ENCODE measurements at places on chromosomes 11 and 22.
A peak's percentile ranks its signal among the peaks of the same experiment; 100 is the strongest.

GRCh38 chr22:30305519-30305905 is 16.2 kb upstream of the CASTOR1 start:
- no peak for DNase-seq

DNA sequence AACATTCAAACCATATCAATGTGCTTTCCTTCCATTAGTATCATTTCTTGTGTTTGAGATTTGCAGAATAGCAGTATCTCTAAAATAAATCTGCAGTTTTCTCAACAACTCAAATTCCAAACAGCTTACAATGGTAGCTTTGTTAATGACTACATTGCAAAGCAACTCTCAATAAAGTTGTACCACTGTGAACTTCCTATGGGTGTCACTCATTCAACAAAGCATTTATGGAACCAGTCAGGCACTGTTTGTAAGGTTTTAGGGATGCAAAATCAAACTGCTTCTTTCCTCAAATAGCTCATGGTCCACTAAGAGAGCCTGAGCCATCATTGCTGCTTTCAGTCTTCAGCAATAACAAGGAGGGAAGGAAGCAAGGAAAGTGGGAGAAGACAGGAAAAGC is 91.0 kb downstream of the CCDC83 start:
- DNase-seq = no peak

DNA sequence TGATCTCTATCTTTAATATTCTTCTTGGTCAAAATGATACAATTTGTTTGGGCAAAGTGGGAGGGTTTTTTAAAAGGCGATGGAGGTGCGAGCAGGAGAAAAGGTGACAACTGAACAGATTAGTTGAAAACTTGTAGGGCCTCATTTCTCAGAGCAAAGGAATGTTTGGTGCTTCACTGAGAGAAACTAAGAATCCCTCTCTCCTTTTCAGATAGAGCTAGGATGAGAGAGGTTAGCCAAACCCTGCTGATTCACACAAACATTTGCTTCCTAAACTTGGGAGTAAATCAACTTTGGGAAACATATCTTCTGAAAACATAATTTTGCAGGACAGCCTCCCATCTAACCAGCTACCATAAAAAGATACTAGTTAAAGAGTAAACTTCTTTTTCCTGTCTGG is 57.0 kb downstream of the PHF21A start:
- no peak for DNase-seq

GRCh38 chr11:114183044-114183511 is 113.1 kb upstream of the NNMT start:
- peak; percentile 37 for DNase-seq

DNA sequence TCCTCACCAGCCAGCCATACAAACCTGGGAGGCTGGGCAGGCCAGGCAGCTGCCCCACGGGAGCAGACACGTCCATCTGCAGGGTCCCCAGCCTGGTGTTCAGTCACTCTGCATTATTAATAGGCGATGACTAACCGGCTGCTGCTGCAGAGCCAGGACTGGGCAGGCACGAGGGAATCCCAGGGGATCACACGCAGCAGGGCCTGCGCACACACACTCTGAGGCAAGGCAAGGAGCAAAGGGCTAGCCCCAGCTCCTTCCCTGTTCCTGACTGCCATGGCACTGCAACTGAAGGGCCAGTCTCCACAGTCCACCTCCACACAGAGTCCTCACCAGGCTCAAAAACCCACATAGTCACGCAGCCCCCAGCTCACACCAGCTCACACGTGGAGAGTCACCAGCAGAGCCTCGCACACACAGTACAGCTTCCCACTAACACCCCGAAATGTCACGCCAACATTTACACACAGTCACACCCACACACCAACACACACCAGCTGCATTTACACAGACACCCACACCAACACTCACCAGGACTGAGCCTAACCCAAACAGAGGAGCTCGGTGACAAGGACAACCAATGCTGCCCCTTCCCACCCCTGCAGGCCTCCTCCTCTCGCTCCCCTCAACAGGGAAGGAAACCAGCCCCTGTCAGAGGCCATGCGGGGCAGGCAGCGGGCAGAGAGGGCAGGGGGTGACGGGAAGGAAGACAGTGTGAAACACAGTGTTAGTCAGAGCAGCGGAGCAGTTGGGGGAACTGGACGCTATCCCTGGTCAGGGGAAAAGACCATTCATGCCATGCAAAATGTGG is 47.3 kb downstream of the NRXN2 start:
- DNase-seq = no peak

GRCh38 chr11:64089915-64090805 is 54.4 kb downstream of the FLRT1 start:
- no peak for DNase-seq

GRCh38 chr11:73784080-73784634 is 3.5 kb upstream of the MRPL48 start:
- DNase-seq = no peak

GRCh38 chr11:67177399-67178281 is 58.6 kb downstream of the KDM2A start:
- DNase-seq = no peak

- no peak for DNase-seq
Observed at GRCh38 chr11:71223081-71223405, 29.3 kb downstream of the SHANK2 start.

DNA sequence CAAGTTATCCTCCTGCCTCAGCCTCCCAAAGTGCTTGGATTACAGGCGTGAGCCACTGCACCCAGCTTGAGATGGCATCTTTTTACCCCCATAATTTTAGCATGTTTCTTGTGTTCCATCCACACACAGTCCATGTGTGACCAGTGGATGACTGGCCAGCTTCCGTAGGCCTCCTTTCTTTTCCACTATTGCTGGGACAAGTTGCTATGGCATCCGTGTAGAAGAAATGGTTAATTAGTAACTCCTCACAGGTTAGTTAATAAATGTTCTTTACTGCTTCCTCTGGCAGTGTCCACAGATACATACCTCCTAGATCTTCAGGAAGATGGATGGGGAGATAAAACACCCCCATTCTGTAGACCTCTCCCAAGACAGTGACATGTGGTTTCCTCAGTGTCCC is 154.3 kb upstream of the RASSF10 start:
- DNase-seq = no peak

DNA sequence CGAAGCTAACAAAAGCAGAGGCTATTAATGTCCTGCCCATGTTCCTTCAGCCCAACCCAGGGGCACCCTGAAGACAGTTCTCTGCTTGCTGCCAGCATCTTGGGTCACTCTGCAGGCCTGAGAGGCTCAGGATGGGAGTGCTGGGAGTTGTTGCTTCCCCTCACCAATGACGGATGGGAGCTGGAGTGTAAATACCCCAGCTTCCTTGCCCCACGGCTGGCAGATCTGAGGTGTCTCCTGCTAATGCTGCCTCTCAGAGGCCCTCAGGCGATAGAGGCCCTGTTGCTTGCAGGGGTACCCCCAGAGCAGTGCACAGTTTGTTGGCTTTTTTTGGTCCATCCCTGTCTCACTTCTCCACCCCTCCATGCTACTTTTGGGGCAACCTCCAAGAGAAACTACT is 32.9 kb downstream of the IFT27 start:
- DNase-seq = no peak

GRCh38 chr22:27725661-27726060 is 75.9 kb downstream of the MN1 start:
- DNase-seq = no peak

DNA sequence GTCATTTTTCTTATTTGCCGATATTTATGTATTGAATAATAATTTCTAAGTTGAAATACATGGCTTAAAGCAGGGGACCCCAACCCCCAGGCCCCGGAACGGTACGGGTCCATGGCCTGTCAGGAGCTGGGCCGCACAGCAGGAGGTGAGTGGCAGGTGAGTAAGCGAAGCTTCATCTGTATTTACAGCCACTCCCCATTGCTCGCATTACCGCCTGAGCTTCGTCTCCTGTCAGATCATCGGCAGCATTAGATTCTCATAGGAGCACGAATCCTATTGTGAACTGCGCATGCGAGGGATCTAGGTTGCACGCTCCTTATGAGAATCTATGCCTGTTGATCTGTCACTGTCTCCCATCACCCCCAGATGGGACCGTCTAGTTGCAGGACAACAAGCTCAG is 4.5 kb downstream of the ZMAT5 start:
- DNase-seq = no peak

DNA sequence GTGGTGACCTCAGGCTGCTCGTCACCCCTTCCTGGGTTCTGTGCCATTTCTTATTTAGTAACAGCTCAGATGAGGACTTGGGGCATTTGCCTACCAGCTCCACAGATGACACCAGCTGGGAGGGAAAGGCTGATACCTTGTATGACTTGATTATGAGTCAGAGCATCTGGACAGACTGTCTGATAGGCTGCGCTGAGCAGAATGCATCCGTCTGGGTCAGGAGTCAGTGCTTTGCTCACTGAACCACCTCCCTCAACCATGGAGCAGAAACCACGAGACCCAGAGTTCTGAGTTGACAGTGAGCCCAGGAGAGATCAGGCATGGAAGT is 6.8 kb downstream of the ST14 start:
- DNase-seq = no peak

- DNase-seq = no peak
Observed at GRCh38 chr11:128896356-128896755, 5.2 kb downstream of the KCNJ5 start.

- no peak for DNase-seq
Observed at GRCh38 chr11:26620282-26621045, 48.4 kb upstream of the MUC15 start.

DNA sequence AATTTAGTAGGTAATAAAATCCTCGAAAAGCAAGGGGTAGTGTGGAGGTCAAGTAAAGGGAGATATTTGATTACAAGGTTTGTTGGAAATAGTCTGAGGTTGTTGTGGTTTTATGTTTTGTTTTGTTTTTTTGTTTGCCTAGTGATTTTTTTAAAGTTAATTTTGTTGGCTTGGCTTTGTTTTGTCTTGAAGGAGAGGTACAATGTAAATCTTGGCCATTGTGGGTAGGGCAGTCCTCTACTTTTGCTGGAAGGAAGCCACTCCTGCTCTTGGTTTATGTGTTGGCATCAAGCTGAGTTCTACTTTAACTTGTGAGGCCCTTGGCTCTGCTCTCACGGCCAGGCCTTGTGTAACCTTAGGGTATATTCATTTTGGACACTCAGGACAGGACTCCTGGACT is 3.2 kb downstream of the AMOTL1 start:
- no peak for DNase-seq

- no peak for DNase-seq
Observed at GRCh38 chr11:35667257-35667656, 4.7 kb downstream of the TRIM44 start.

DNA sequence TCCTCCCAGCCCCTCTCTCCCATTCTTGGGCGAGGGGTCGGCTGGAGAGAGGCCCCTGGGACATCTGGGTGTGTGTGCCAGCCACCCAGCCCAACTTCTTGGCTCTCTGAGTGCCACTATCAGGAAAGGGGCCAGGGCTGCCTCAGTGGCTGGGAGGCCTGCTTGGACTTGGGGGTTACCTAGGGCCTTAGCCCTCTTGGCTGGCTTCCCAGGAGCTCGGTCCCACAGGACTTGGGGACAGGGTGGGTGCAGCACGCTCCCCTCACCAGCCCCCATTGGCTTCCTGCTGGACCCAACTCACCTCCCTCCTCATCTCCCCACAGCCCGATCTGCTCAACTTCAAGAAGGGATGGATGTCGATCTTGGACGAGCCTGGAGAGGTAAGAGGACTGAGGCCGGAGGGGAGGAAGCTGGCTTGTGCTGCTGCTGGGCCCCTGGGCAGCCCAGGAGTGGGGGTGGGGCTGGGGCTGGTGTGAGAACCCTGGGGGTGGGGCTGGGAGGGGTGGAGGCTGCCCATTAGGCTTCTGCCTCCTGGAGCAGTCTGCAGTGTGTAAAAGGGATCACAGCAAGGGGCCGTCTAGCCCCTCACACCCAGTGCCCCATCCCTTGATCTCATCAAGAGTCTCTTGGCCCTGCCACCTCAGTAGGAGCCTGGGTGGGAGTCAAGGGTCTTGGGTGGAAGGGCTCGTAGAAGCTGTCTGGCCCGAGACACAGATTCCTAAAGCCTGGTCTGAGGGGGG is 54.8 kb downstream of the TRIOBP start:
- DNase-seq = no peak

DNA sequence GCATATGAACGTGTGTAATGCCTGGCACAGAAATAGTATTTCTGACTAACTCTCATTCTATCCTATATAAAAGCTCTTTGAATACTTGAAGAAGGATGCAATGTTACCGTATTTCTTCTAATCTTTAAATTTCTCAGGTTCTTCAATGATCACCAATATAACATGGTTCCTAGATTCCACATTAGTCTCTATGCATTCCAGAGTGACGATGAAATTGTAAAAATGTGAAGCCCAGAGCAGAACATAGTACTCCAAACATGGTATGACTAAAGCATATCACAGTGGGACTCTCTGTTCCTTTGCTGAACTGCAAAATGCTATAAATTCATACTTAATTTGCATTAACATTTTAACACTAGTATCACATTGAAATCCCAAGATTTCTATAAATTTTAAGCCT is 877.6 kb upstream of the CHORDC1 start:
- no peak for DNase-seq

DNA sequence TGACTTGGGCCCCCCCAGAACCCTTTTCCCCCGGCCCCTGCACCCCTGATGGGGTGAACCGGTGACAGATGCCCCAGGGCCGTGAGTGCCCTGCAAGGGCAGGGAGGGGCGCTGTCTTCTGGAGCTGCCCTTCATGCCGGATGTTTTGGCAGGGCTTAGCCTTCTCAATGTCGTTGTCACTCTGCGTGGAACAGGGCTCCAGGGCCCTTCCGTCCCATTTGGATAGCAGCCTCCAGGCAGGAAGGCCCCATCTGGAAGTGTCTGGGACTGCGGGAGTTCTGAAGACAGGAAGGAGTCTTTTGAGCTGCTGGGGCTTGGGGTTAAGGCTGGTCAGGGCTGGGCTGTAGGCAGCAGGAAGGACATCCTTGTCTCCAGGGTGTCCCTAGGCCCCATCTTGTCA is 4.6 kb downstream of the FRMD8 start:
- no peak for DNase-seq

DNA sequence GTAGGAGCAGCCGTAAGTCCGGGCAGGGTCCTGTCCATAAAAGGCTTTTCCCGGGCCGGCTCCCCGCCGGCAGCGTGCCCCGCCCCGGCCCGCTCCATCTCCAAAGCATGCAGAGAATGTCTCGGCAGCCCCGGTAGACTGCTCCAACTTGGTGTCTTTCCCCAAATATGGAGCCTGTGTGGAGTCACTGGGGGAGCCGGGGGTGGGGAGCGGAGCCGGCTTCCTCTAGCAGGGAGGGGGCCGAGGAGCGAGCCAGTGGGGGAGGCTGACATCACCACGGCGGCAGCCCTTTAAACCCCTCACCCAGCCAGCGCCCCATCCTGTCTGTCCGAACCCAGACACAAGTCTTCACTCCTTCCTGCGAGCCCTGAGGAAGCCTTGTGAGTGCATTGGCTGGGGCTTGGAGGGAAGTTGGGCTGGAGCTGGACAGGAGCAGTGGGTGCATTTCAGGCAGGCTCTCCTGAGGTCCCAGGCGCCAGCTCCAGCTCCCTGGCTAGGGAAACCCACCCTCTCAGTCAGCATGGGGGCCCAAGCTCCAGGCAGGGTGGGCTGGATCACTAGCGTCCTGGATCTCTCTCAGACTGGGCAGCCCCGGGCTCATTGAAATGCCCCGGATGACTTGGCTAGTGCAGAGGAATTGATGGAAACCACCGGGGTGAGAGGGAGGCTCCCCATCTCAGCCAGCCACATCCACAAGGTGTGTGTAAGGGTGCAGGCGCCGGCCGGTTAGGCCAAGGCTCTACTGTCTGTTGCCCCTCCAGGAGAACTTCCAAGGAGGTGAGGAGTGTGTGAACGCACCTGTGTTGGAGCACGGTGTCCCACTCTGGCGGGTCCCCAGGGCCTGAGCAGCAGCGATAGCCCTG is at the start of gene TAGLN:
TSS of gene TAGLN (plus strand) at position 318 of the 863 bp plus-strand sequence. CDS start 3,644 bp downstream, outside the sequence.
- no peak for DNase-seq

GRCh38 chr11:110614031-110614430 is 98.2 kb downstream of the ARHGAP20 start:
- no peak for DNase-seq

GRCh38 chr11:18203723-18204122 is 31.1 kb downstream of the MRGPRX4 start:
- no peak for DNase-seq

GRCh38 chr11:35765211-35765610 is 102.6 kb downstream of the TRIM44 start:
- no peak for DNase-seq
